ENCODE measurements at places on chromosomes 3 and 15. TPM values are rescaled to one million over a fixed set of nuclear protein-coding genes. Genes with fewer than 3 reads are reported as not detected.

GRCh38 chr15:48494631-48495030 is 150.9 kb downstream of the FBN1 start:
- no peak for DNase-seq
- H3K4me3 ChIP-seq: no peak overlapping the region
- no peaks in the 10 kb centered on the region for H3K27me3 ChIP-seq
- H3K36me3 ChIP-seq: no peaks in the 10 kb centered on the region
- no peak overlapping the region for H3K27ac ChIP-seq

GRCh38 chr15:55856506-55857164 is 113.7 kb upstream of the PRTG start:
- H3K36me3 ChIP-seq: no peaks in the 10 kb centered on the region
- no peak for DNase-seq
- H3K4me3 ChIP-seq: no peak overlapping the region
- no peaks in the 10 kb centered on the region for H3K4me1 ChIP-seq
- H3K27ac ChIP-seq: no peak overlapping the region

The GRIP2 gene
- total RNA-seq: not detected

GRCh38 chr3:43296565-43296964 is 10.2 kb downstream of the SNRK start:
- H3K27ac ChIP-seq: peak overlapping the region; percentile 79
- no peaks in the 10 kb centered on the region for H3K27me3 ChIP-seq
- peaks cover 9% of the 10 kb centered on the region for H3K36me3 ChIP-seq
- peak overlapping the region; percentile 60 for H3K4me3 ChIP-seq
- peaks cover 74% of the 10 kb centered on the region for H3K4me1 ChIP-seq

DNA sequence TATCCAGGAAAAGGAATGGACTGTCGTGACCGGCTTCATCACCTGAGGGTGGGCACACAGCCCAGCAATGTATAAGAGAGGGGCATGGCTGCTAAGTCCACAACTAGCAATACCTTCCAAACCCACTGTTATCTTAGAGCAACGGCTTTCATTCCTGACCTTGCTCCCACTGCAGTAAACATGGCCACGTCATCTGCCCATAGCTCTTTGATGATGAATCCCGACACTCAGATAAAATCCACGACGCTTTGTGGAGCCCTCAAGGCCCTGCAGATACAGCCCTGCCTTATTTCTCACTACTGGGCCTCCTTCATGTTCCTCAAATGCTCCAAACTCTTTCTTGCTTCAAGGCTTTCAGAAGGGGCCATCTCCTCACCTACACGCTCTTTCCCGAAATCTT is 114.0 kb downstream of the ADAMTS17 start:
- H3K27me3 ChIP-seq: no peaks in the 10 kb centered on the region
- H3K36me3 ChIP-seq: no peaks in the 10 kb centered on the region
- no peak for DNase-seq
- no peak overlapping the region for H3K27ac ChIP-seq
- no peaks in the 10 kb centered on the region for H3K4me1 ChIP-seq
- no peak overlapping the region for H3K4me3 ChIP-seq

DNA sequence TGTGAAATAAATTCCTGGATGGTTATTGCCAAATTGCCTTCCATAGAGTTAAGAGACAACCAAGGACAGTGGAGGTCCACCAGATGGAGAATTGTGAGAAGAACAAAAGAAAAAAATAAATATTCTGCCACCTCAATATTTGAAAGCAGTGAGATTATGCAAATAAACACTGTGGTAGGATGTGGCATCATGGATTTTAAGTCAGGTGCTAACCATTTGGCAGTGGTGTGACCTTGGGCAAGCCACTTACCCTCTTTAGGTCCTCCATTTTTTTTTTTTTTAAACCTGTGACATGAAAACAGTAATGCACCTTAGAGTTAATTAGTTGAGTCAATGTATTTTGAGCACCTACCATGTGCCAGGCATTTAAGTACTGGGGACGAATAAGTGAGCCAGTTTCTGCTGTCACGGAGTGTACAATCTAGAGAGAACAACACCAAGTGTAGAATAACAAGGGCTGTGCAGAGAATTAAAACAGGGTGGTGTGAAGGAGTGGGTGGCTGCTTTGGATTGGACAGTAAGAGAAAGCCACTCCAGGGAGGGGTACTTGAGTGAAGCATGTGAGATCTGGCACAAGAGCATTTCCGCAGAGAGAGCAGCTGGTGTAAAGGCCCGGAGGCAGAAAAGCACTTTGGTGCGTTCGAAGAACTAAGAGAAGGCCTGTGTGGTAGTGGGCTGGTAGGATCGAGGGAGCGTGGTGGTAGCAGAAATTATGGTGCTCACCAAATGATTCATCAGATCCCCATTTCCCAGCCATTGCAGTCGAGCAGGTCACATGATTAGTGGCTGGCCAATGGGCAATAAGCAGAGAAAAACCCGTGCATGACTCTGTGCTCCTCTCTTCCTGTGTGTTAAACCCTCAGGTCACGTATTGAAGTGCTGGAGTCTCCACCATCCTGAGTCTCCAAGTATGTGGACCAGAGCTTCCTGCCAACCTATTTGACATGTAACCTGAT is 39.2 kb downstream of the CCK start:
- H3K36me3 ChIP-seq: peaks cover 52% of the 10 kb centered on the region
- no peak overlapping the region for H3K4me3 ChIP-seq
- DNase-seq: no peak
- H3K27me3 ChIP-seq: no peaks in the 10 kb centered on the region
- no peaks in the 10 kb centered on the region for H3K4me1 ChIP-seq

DNA sequence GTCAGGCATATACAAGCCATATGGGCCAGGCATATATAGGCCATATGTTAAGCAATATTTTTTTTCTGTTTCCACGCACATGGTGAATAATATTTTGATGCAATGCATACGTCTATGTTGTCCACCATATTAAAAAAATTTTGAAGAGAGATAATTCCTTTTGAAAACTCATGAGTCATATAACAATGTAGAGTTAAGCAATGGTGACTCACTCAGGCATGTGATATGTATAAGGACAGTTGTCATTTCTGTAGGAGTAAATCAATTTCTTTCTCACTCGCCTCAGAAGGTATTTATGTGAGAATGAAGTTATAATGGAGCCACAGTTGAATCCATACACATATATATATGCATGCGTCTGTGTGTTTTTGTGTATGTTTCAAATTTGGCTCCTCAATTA is 272.6 kb downstream of the EPHA3 start:
- no peaks in the 10 kb centered on the region for H3K27me3 ChIP-seq
- no peak overlapping the region for H3K4me3 ChIP-seq
- H3K27ac ChIP-seq: no peak overlapping the region
- no peaks in the 10 kb centered on the region for H3K36me3 ChIP-seq

The HES1 gene
- 5.0 TPM for total RNA-seq

GRCh38 chr3:32238453-32239306 is at the start of gene CMTM8:
Gene CMTM8, plus strand, starts transcription at chr3:32238680. Its CDS starts 293 bp downstream, at chr3:32238973.
- H3K27me3 ChIP-seq: peaks cover 22% of the 10 kb centered on the region
- H3K27ac ChIP-seq: no peak within 1 kb of the TSS
- peak; percentile 45 for DNase-seq
- peak within 1 kb of the TSS; percentile 81 for H3K4me3 ChIP-seq

DNA sequence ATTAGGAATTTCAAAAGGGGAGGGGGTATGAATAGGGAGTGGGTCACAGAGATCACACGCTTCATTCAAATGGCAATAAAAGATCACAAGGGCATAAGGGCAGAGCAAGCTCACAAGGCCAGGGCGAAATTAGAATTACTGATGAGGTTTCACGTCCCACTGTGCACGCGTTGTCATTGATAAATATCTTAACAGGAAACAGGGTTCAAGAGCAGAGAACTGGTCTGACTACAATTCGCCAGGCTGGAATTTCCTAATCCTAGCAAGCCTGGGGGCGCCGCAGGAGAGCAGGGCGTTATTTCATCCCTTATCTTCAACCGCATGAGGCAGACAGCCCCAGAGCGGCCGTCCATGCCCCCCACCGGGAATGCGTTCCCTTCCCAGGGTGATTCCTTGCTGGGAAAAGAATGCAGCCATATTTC is 18.1 kb upstream of the SMCO1 start:
- H3K4me1 ChIP-seq: peaks cover 4% of the 10 kb centered on the region
- no peaks in the 10 kb centered on the region for H3K27me3 ChIP-seq
- H3K4me3 ChIP-seq: no peak overlapping the region
- no peak overlapping the region for H3K27ac ChIP-seq

- H3K27me3 ChIP-seq: peaks cover 2% of the 10 kb centered on the region
- H3K4me1 ChIP-seq: no peaks in the 10 kb centered on the region
Measured at GRCh38 chr3:133835418-133835743, 29.8 kb downstream of the SRPRB start.
